ENCODE measurements at places on chromosomes 1 and 21. TPM values are rescaled to one million over a fixed set of nuclear protein-coding genes. Genes with fewer than 3 reads are reported as not detected.

DNA sequence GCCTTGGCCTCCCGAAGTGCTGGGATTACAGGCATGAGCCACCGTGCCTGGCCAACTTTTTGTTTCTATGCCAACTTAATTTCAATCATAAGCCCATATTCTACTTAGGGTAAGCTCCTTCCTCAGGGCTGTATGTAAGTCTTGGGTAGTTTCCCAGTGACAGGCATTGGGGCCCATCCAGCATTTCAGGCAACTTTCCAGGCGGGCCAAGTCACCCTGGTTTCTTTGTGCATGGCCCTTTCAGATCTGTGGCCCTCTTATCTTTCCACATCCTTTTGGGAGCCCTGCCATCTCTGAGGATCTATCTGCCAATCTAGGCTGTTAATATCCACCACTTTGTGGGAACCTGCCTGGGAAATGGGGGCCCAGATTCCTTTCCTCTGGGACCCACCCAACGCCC is 58.7 kb downstream of the TNN start:
- no peak for DNase-seq

The CAMK2N1 gene
- 15.1 TPM for polyA plus RNA-seq

DNA sequence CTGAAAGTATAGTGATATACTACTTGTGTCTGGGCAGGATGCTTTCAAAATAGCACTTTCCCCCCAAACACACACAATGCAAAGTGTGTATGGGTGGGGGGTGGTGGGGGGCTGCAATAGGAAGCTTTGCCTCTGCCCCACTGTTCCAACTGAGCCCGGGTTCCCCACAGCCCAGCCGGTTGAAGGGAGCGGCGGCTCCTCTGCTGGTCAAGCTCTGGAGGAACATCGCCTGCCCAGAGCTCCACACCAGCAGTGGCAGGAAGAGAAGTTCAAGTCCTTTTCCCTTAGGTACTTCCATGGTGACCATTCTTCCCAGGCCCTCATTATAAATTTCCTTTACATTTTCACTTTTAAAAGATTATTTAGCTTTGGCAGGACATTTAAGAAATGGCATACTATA is 74.9 kb downstream of the CAPZB start:
- DNase-seq = no peak

DNA sequence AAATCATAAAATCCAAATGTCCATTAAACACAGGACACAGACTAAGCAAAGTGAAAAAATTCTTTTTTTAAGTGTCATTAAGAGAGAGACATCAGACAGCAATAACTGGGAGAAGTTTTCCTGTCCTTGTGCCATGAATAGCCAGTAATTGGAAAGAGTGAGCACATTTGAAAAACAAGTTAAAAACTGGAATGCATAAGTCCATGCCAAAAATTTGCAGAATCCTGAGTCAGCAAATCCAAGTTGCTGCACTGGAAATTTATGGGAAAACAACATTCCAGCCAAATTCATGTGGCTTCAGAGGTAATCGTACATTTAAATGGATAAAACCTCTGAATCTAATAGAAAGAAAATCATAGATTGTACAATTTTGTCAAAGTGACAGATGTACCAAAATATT is 291.4 kb downstream of the LRRC40 start:
- no peak for DNase-seq

GRCh38 chr1:4963251-4963650 is 308.8 kb downstream of the AJAP1 start:
- no peak for DNase-seq

The SNIP1 gene
- polyA plus RNA-seq = 1.8 TPM

DNA sequence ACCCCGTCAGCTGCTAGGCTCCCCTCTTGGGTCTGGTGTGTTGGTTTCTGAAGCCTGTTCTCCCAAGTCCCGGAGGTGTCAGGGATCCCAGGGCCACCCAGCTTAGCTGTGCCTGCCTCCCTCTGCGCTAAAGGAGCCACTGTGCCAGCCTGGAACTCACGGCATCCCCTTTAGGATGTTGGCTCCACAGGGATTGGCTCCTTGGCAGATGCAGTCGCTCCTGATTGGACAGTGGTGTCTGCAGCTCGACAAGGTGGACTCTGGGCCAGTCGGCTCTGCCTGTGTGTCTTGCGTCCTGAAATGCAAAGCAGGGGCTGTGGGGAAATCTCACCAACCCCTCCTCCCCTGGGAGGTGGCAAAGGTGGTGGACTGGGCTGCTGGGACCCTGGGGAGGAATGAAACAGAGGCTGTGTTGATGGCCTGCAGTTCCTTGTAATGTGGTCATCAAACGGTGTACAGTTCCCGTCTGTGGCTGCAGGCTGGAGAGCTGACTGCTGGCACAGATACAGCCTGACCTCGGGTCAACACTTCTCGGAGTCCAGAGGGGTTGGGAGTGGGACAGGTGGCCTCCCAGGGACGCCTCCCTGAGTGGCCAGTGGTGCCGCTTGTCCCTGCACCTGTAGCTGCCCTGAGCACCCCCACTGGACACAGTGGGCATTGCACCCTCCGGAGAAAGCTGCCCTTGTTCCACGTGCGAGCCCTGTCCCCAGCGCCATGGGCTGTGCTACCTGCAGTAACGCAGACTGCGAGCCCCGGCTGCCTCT is 11.5 kb upstream of the KCNAB2 start:
- peak; percentile 48 for DNase-seq

DNA sequence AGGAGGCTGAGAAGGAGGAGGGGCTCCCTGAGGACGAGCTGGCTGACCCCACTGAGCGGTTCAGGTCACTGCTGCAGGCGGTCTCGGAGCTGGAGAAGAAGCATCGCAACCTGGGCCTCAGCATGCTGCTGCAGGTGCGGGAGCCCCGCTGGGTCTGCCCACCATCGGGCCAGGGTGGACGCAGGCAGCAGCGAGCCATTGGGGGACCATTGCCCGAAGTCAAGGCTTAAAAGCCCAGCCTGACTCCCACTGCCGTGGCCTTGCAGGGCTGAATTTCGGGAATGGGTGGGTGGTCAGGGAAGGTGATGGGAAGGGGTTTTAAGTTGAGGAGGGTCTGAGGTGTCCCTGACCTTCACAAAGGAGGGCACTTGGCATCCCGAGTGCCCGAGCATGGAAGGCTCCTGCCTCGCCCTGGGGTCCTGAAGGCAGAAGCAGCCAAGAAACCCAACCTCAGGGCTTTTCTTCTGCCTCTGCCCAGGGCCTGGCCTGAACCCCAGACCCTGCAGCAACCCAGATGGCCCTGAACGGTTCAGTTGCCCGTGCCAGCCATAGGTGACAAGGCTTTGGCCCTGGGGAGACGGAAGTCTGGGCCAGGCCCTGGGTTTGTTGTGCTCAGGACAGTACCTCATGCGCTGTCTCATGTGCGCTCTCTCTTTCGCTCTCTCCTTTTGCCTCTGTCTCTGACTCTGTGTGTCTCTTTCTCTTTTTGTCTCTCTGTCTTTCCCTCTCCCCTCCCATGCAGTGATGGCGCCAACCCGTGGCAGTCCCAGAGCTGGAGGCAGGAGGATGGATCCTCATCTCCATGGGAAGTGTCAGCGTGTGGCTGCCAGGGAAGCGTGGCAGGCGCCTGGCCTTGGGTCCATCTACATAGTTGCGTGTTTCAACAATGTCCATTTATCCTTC is 6.2 kb downstream of the RNF187 start:
- no peak for DNase-seq

The PRRX1 gene
- polyA plus RNA-seq = not detected

GRCh38 chr1:2431103-2431502 is 18.7 kb upstream of the PEX10 start:
- DNase-seq = no peak

DNA sequence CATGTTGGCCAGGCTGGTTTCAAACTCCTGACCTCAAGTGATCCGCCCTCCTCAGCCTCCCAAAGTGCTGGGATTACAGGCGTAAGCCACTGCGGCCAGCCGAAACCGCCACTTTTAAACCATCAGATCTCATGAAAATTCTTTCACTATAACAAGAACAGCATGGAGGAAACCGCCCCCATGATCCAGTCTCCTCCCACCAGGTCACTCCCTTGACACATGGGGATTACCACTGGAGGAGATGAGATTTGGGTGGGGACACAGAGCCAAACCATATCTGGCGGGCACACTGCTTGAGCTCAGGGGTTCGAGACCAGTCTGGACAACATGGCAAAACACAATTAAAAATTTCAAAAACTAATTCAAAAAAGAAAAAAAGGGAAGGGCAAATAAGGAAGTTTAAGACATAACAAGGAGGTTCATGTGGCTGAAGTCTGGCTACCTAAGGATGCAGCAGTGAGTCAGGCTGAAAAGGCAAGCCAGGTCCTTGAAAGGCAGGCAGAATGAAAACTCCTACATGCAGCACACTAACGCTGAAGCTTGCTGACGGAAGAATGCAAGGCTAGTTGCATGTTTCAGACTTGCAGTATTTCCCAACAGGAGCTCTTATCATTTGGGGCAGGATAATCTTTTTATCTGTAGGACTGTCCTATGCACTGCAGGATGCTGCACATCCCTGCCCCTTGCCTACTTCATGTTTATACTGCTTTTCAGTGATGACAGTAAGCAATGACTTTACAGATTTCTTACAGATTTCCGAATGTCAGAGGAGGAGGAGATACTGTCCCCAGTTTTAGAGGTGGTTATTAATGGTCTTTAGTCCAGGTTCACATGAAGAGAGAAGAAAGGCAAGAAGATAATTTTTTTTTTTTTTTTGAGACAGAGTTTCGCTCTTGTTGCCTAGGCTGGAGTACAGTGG is 49.3 kb downstream of the FBXO42 start:
- no peak for DNase-seq

The ACBD3 gene
- polyA plus RNA-seq = 9.0 TPM

DNA sequence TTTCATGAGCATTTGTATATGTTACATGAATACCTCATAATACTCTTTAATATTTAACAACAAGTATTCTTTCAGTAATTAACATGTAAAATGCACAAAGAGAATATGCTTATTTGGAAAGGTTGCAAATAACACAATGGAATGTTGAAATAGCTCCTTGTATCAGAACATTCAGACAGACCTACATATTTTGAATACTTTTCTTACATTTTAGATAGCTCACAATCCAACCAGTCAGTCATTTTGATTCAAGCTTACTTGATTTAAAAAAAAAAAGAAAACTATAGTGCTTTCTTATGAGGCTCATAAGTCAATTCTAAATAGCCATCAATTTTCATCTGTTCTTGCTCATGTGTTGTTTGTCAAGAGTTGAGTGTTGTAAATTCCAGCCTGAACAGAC is 518.8 kb downstream of the ADGRL2 start:
- no peak for DNase-seq

All from liver (tissue), 10 donors.